T-cell (primary cell): ENCODE measurements at places on chromosomes 7 and 10.

- DNase-seq = no peak
Observed at GRCh38 chr10:79268161-79268601, 79.1 kb upstream of the PPIF start.

DNA sequence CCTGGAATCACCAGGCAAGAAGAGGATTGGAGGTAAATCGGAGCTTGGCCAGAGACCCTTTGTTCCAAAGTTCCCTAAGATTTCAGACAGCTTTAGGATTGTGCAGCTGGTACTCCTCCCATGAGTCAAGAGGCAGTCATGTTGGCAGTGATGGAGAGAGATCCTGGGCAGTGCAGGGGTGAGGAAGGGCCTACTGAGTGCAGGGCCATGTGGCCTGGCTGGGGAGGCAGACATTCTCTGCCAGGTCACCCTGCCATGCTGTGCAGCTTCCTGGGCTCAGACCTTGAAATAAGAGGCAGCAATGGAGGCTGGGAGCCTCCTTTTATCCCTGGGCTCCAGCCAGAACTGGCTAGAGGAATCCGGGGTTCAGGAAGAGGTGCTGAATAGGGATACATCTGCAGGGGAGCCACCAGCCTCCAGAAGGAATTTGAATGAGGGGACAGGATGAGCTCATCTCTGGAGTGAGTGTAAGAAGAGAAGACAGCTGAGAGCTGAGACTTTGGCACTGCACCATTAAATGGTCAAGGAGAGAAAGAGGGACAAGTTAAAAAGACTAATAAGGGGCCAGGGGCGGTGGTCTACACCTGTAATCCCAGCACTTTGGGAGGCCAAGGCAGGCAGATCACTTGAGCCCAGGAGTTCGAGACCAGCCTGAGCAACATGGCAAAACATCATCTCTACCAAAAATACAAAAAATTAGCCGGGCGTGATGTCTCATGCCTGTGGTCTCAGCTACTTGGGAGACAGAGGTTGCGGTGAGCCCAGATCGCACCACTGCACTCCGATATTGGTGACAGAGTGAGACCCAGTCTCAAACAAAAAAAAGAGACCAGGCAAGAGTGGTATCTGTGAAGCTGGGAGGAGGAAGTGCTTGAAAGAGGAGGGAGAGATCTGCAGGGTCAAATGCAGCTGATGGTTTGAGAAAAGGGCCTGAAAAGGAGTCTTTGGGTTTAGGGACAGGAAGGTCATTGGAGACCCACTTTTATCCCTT lies 12.0 kb downstream of the SFTPD start:
- DNase-seq = no peak

GRCh38 chr7:17315974-17316373 lies 17.5 kb downstream of the AHR start:
- DNase-seq = no peak

DNA sequence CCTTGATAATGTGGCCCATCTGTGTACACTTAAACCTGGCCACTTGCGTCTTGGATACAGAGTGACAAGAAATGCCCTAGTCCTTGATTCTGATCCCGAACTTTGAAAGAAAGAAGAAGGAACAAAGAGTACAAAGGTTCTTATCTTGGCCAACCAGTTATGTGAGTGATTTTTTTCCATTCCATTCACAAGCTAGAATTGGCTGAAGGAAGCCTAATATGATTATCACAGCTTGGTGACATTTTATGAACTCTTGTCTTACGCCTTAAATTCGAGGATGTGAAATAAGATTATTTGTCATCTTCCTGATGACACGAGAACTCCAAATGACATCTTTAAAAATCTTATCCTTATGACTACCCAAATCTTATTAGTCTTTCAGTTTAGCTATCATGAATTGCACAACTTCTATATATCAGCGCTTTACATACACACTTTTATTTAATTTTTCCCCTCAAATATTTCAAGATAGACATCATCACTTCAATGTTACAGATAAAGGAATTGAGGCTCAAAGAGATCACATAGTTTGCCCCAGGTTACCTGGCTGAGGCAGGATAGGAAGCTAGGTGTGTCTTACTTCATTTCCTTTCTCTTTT lies 13.0 kb upstream of the SP4 start:
- DNase-seq = no peak

DNA sequence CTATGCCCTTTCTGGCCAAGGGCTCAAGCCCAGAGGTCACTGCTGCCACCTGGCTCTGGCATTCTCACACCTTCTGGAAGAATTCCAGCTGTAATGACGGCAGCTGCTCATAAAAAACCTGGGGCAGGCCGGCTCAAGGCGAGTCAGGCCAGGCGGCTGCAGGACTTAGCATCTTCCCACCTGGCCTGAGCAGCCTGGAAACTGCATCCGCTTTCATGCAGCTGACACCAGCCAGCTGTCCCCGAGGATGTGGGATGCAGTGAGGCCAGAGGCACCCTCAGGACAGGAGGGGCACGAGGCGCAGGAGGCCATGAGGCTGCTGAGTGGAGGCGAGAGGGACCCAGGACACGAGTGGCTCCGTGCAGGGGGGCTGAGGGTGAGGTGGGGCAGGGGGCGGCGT lies 47.5 kb upstream of the ADGRA1 start:
- DNase-seq = no peak

GRCh38 chr10:93751832-93752231 lies 5.9 kb upstream of the LGI1 start:
- no peak for DNase-seq

DNA sequence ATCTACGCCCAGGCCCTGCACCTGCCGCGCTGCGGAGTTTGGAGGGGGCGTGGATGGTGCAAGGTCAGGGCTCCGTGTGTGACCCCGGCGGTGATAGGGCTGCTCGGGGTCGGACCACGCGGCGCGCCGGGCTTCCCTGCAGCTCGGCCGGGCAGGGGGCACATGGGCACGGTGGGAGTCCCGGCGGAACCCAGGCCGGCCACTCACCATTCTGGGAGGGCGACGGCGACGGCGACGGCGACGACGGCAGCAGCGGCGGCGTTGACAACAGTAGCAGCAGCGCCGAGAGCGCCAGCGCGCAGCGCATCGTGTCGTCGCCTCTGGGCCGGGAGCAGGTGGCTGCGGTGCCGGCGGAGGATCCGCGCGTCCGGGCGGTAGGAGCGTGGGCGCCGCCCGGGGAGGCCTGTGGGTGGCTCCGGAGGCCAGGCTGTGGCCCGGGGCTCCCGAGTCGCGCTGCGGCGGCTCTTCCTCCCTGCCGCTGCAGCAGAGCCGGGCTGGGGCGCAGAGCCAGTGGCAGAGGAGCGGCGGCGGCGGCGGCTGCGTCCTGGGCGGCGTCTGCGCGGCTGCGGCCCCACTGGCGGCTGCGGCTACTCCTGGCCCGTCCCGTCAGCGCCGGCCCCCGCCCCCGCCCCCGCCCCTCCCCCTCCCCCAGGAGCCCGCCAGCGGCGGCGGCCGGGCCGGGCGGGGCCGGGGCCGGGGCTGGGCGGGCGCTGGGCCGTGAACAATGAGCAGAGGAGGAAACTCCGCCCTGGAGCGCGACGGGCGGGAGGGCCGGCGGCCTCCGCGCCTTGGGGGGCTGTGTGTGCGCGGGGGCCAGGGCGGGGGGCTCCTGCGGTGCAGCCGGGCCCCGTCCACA lies at the start of gene PODXL:
TSS of gene PODXL (minus strand) at position 576 of the 856 bp plus-strand sequence. CDS start at position 307, 269 bp downstream.
- peak; percentile 23 for DNase-seq

DNA sequence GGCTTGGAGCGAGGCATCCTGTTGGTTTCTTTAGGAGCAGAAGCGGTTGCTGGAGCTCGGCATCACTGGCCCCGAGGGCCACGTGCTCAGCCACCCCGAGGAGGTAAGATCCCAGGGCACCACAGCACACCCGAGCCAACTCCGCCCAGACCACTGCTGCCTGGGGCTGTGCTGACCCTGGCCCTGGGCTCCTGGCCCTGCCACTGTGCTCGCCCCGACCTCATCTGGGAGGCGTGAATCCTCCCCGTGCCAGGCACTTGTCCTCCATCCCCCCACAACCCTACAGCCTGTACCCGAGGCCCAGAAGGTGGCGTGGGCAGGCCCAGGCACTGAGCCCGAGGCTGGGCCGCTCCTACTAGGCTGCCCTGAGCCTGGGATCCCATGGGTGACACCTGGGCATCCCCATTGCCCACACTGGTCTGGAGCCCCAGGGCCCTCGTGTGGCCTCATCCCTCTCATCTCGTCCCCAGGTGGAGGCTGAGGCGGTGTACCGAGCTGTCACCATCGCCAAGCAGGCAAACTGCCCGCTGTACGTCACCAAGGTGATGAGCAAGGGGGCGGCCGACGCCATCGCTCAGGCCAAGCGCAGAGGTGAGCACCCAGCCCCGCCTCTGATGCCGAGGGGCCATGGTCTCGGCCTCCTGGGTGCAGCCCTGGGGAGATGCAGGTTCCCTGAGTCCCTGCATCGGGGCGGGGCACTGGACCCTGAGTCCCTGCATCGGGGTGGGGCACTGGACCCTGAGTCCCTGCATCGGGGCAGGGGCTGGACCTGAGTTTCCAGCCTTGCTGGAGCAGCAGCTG lies 11.8 kb downstream of the DPYSL4 start:
- DNase-seq = no peak

- DNase-seq = no peak
Observed at GRCh38 chr7:66662646-66663264, 34.1 kb downstream of the KCTD7 start.

DNA sequence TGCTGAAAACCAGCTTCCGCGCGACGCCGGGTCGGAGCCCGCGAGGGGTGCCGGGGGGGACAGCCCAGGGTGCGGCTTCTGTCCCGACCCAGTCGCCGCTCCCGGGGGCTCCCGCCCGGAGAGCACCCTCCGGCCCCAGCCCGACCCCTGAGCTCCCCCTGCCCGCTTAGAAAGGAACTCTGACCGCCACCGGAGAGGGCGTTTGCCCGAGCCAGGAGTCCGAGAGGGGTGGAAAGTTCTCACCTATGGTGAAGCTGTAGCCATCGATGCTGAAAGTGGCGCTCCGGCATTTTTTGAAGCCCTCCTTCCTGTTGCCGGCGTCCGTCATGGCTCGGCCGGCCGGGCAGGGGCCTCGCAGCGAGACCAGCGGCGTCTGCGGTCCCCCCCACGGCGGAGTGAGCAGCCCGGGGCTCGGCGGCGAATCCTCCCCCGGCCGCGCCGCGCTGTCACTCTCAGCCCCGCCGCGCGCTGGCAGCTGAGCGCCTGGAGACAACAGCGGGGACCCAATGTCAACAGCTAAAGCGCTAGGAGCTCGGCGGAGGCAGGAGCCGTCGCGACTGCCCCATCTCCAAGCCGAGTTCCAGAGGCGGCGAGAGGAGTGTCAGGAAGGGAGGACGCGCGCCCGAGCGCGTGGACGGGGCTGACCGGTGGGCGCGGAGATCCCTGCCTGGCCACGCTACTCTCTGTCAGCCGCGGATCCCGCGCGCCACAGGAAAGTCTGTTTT lies 191.6 kb downstream of the LSM5 start:
- DNase-seq = no peak

- DNase-seq = no peak
Observed at GRCh38 chr10:124593431-124593985, 131.9 kb downstream of the LHPP start.

GRCh38 chr7:24812305-24812945 lies 55.2 kb upstream of the GSDME start:
- DNase-seq = peak; percentile 30

DNA sequence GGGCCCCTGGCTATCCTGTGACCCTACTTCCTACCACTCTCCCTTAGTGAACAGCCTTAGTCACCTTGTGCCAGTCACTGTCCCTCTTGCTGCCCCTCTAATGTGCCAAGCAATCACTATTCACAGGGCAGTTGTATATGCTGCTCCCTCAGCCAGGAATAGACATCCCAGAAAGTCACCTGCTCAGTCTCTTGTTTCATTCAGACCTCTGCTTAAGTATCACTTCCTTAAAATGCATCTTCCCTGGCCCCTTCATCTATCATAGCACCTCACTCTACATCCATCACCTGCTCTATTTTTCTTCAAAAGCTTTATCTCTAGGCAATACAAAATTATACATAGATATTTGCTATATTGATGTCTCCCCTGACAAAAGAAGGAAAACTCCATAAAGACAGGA lies 328.4 kb upstream of the NFE2L3 start:
- no peak for DNase-seq

DNA sequence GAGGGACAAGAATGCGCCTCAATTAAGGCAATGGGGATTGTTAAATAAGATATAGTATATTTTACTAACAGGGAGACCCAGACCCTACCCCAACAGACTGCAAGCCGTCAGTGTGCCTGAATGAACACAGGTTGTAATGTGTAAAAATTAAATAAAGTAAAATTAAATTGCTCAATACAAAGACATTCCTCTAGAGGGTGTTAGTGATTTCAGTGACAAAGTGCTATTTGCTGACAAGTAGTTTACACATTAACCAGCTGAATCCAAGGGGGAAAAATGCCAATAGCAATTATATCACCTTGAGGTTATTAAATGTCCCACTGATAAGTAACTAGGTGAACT lies 110.5 kb downstream of the EBF3 start:
- no peak for DNase-seq

- peak; percentile 81 for DNase-seq
Observed at GRCh38 chr7:92833024-92833765, 3.2 kb downstream of the CDK6 start.

GRCh38 chr7:141001122-141001521 lies 13.6 kb downstream of the MRPS33 start:
- no peak for DNase-seq

DNA sequence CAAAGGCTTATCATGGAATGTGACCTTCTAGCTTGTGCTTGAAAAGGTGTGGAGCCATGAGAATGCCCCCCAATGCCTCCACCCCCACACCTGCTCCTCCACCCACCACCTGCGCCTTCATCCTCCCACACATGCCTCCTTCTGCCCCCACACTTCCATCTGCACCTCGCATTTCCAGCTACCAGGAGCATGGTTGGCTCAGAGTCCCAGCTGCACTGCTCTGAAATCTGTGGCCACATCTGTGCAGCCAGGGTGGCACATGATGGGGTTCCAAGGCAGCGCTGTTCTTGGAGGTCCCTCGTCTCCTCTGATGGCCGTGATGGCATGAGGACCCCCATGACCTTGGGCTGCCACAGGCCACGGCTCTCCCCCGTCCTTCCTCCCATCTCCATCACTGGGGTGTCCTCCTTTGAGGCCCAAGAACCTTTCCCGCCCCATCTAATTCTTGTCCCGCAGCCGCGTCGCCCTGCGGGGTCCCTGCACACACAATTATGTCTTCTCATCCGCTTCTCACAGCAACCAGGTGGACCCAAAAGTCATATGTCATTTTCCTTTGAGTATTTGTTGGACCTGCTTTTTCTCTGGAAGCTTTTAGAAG lies 40.6 kb upstream of the CNPY1 start:
- DNase-seq = no peak

DNA sequence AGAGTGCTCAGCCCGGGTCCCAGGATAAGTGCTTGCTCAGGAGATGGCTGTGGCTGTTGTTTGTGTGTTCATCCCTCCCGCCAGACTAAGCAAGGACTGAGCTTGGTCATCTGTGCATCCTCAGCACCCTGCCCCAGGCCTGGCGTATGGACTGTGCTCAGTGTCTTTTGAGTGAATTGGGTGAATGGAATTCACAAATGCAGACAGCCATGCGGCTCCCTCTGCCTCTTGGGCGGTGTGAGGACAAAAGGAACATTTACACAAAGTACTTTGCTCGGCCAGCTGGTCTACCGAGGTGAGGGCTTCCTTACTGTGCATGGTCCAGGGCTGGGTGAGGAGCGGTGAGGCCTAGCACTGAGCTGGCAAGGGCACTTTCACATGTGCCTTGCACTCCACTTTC lies 120.2 kb downstream of the CDH23 start:
- DNase-seq = no peak

GRCh38 chr7:100275120-100275519 lies 32.4 kb upstream of the SPDYE3 start:
- no peak for DNase-seq

- no peak for DNase-seq
Observed at GRCh38 chr10:3014968-3015367, 52.4 kb upstream of the PFKP start.

- no peak for DNase-seq
Observed at GRCh38 chr10:119253433-119254174, 46.2 kb downstream of the GRK5 start.
